Panc1 (cell line): ENCODE measurements at places on chromosomes 1 and 21. TPM values are rescaled to one million over a fixed set of nuclear protein-coding genes. Genes with fewer than 3 reads are reported as not detected.

ZSWIM5 gene
- 7.9 TPM for total RNA-seq

F5 gene
- total RNA-seq, result 0.08 TPM

LRRC38 gene
- total RNA-seq, result not detected

RHD gene
- total RNA-seq, result not detected

GPR61 gene
- total RNA-seq, result not detected

ATAD3C gene
- 10.6 TPM for total RNA-seq

RNU1-4 gene
- 1,290 TPM for total RNA-seq

KRTAP21-2 gene
- total RNA-seq, result not detected

AMY1C gene
- total RNA-seq, result not detected

ACTRT2 gene
- total RNA-seq, result not detected

CTTNBP2NL gene
- total RNA-seq, result 18.4 TPM

TMEM69 gene
- total RNA-seq, result 19.1 TPM

C2CD4D gene
- 1.2 TPM for total RNA-seq

CLCA4 gene
- total RNA-seq, result 0.08 TPM

SLC44A3 gene
- total RNA-seq, result 1.3 TPM

MAP3K21 gene
- 3.1 TPM for total RNA-seq

PTGS2 gene
- total RNA-seq, result not detected

CRYZ gene
- 32.7 TPM for total RNA-seq

AIRE gene
- not detected for total RNA-seq

DAB1 gene
- total RNA-seq, result 0.05 TPM

DUSP12 gene
- total RNA-seq, result 22.0 TPM

CD101 gene
- total RNA-seq, result not detected

WDR64 gene
- total RNA-seq, result not detected

ASH1L gene
- total RNA-seq, result 40.9 TPM

CFHR1 gene
- total RNA-seq, result 0.23 TPM

OR10Z1 gene
- total RNA-seq, result not detected

BSND gene
- total RNA-seq, result not detected

EDN2 gene
- total RNA-seq, result not detected

LIPI gene
- total RNA-seq, result not detected

MPC2 gene
- 71.7 TPM for total RNA-seq

LRRC3 gene
- total RNA-seq, result 3.3 TPM

IL12RB2 gene
- 0.26 TPM for total RNA-seq

TMEM39B gene
- 35.0 TPM for total RNA-seq

NEXN gene
- 5.4 TPM for total RNA-seq

NUDC gene
- total RNA-seq, result 161 TPM

B3GALT2 gene
- 0.08 TPM for total RNA-seq

C4BPA gene
- total RNA-seq, result 0.26 TPM
